ENCODE measurements at places on chromosomes 16 and 17.

DNA sequence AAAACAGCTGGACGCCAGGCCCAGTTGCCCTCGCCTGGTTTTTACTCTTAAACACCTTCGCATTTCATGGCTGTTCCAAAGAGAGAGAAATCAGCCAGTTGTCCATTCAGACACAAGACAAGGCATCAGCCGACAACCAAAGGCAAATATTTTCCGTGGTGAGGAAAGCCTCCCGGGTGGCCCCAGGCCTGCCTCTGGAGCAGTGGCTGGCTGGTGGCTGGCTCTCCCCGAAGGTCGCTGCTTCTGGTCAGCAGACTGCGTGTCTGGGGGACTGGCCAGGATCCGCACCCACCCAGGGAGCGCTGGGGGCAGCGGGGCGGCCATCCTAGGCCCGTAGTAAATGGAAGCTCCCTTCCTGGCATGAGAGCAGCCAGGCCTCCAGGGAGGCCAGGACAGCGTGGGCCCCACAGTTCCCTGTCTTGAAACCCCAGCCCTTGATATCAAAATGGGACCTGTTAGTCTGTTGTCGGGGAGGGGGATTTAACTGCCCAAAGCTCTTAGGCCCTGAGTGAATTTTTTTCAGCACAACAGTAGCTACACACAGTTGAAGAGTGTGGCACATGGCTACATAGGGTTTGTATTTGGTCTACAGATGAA lies 57.7 kb downstream of the SREBF1 start:
- no peak for DNase-seq

DNA sequence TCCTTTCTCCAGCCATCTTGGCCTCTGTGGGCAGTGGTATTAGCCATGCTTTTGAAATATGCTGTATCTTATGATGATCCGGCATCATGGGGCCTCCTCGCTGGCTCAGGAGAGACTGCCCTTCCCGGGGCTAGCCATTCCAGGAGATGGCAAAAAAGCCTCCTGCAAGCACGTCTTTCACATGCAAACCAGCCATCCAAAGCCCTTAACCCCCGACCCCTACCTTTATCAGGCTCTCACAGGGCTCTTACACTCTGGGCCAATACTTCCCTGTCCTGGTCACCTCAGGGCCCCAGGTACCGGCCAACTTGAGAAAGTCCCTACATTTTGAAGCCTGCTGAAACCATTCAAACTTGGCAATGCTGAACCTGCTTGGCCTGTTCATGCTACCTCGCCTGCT lies 36.4 kb downstream of the MYH13 start:
- DNase-seq: no peak

DNA sequence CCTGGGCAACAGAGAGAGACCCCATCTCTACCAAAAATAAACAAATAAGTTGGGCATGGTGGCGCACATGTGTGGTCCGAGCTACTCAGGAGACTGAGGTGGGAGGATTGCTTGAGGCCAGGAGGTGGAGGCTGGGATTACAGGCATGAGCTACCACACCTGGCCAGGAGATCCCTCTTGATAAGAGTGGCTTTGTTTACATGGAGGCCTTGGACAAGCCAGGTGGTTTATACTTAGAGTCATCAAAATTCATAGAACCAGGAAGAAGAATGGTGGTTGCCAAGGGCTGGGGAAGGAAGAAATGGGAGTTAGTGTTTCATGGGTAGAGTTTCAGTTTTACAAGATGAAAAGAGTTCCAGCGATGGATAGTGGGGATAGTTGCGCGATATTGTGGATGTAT lies 8.8 kb upstream of the ZFP1 start:
- DNase-seq: no peak

DNA sequence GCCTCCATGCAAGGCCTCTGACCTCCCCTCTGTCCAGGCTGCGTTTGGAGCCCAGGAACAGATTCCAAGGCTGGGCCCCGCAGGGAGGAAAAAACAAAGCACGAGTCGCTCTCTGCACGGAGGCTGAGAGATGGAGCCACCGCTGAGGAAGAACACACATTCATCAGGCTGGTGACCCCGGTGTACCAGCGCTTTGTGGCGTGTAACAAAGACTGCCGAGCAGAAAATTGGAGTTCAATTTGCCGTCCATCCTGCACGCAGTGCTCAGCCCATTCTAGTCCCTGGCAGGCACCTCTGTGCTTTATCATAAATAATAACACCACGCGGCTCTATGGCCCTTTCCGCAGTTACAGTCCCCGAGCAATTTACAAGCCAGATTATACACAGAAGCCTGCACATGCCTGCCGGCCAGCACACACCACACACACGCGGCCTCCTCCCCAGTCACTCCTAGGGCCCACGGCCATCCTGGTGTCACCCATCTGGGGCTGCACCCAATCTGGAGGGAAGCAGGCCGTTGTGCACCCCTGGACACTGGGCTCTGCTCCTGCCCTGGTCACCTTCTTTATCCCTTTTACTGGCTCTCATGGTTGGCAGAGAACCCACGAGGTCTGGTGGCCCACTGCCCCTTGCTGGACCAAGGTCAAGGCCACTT lies 124.4 kb downstream of the SDK2 start:
- DNase-seq: no peak

- DNase-seq: no peak
These were observed 210.6 kb downstream of the MAP2K4 start for GRCh38 chr17:12231355-12231682.

DNA sequence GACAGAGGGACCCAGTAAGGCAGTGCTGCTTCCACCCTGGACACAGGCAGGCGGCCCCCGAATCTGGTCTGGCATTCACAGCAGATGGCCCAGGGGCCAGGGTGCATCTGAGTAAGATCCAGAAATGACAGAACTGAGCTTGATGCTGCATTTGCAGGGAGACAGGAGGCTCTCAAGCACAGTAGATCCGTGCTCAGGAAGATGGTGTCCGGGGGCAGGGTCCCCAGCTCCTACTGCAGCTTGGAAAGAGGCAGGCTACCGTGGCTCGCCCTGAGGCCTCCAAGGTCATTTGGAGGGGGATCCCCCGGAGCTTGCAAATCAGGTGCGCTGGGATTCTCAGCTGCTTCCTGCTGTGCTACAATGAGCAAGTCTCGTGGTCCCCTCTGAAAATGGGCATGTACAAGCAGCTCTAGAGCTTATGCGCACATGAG lies 2.2 kb downstream of the C16orf95 start:
- no peak for DNase-seq

GRCh38 chr17:76088041-76088867 lies 9.3 kb downstream of the ZACN start:
- DNase-seq: no peak

GRCh38 chr17:82291582-82292250 lies 18.2 kb upstream of the CSNK1D start:
- no peak for DNase-seq

DNA sequence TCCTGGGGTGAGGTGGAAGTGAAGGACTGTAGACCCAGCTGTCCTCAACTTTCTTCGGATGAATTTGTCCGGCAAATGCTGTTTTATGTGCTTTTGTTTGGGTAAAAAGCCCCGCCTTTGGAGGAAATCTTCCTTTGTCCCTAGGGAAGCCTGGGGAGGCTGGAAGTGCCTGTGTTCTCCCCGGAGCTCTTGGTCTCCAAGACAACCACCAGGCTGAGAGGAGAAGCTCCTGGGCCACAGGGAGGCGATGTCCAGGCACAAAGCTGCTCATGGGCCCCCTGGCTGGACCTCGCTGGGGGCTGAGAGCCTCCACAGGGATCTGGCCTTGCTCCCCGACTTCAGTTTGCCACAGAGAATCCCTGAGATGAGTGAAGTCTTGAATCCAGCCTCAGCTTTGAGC lies 293.1 kb upstream of the N4BP1 start:
- no peak for DNase-seq

DNA sequence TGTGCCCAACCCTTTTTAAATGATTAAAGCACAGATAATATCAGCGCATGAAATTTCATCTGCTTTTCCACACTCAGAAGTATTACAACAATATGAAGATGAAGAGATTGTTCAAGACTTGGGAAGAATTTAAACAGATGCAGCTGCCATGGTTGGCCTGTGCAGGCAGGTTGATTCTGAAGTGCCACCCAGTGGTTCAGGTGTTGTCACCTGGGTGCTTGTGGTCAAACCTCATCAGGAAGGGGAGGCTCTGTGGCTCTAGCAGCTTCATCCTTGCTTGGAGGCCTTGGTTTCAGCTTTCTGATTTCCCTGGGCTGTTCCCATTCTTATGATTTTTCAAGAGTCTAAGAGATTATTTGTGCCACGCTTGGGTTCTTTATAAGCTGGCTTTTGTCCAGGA lies 22.2 kb upstream of the CLEC18C start:
- DNase-seq: no peak

DNA sequence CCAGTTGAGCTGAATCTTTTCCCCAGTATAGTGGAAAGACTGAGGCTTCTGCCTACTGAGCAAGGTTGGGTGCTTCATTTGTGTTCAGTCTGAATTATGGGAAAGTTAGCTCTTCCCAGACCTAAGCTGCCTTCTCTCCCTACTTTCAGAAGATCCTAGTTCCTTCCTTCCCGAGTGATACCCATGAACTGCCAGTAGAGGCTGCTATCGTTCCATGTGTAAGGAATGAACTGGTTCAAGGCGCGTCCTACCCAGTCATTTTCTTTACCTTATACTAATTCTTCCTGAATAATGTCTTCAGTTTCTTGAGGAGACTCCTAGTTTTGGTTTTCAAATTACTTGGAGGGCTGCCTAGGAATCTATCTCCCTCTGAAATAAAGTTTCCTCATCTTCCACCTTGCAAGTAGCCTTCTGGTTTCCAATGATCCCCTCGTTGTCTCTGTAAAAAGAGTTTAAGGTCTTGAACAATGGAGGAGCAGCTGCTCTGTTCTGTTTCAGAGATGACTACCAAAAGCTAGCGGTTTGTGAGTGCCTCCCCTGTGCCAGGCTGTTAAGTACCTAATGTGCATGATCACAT lies 934 bp upstream of the AOC2 start:
- peak; percentile 11 for DNase-seq

- no peak for DNase-seq
These were observed 26.8 kb downstream of the GP2 start for GRCh38 chr16:20300312-20301097.

DNA sequence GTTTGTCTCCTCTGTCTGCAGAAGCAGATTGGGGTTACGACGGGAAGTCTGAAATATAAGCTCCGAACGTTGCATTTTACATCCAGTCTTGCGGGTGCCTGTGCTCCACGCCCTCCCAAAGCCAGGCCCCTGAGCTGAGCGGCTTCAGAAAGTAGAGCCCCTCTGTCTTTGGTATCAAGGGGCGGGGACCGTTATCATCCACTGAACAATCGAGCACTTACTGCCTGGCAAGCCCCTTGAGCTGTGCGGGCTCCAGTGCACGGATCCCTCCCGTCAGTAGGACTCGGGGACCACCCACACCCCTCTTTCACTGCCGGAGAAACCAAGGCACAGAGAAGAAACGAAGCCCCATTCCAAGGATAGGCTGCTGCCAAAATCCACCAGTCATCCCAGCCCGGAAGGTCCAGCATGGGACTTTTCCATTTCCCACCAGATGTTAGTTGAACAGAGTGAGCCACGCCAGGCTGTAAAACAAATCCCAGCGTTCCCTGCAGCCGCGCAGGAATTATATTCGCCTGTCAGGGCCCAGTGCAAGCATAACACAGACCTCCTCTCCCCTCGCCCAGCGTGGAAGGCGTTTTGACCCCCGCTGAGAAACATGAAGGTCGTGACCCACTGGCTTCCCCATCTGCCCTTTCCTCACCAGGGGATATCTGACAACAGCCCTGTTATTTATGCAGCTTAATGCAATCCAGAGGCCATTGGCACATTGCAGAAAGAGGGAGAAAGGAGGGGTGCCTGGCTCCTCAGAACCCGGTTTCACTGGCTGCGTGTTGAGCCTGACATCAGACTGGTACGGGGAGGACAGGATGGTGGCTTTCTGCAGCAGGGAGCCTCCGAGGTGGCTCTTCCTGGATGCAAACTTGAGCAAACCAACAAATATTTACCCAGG lies 212.2 kb upstream of the FOXF1 start:
- no peak for DNase-seq

DNA sequence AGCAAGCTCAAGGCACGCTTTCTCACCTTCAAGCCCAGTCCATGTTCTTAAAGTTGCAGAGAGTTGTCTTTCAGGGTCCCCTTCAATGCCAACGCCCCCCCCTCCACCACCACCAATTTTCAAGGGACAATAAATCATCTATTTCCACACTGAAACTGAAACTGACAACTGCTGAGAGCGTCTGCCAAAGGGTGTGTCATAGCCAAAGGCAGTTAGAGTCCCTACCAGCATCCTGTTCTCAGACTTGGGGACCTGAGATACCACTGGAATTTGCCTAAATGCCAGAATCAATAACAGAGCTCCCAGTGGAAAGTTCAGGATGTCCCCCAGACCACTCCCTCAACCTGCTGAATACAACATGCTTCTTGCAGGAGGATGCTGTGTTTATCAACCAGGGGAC lies 133.2 kb upstream of the SOX9 start:
- DNase-seq: no peak

DNA sequence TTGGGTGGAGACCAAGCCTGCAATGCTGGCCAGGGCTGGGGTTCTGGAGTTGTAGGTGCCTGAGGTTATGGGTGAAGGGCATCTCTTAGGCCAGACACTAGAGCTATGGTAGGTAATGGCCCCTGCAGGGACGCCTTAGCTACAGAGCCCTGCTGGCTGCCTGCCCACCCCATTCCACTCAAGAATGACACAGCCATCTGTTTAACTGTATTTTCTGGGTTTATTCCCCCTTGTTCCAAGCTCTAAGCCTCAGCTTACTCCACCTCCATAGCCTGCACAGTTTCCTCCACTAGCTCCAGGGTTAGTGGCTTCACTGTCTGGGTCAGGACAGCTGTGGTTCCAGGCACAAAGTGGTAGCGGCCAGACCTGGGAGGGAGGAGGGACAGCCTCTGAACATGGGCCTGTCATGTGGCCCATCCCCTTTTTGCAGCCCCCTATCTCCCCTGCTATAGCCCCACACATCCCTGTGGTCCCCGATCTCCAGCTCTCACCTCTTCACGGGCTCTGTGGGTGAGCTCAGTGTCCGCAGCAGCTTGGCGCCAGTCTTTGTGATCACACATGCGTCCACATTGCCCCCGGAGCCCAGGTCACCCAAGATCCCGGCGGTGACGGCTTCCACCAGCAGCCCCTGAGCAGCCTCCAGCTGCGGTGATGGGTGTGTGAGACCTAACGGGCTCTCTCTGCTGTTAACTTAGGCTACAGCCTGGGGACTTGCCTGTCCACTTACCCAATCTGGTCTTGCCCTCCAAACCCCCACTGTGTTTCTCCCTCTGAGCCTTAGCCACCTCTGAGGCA lies 2.1 kb downstream of the PSMB10 start:
- DNase-seq: no peak

DNA sequence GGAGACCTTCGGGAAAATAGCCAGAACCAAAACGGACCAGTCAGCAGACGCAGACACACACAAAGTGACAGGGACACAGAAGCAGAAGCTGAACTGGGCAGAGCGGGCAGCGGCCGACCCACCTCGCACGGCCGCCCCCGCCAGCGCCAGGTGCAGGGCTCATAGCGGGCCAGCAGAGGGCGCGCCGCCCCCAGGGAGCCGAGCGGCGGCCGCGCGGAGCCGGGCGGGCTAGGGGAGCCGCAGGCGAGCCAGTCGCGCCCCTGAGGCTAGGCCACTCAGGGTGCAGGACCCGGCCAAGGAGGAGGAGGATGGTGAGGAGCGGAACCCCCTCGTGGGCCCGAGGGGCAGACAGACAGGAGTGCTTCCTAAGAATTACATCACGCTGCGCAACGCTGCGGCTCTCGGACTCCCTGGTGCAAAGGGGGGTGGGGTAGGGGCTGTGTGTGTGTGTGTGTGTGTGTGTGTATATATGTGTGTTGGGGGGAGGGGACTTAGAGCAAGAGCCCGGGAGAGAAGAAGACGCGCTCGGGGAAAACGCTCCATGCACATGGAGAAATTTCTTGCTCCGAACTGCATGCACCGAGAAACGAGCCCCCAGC lies 913 bp upstream of the NOG start:
- DNase-seq: peak; percentile 57

- DNase-seq: no peak
These were observed 6.0 kb downstream of the BPTF start for GRCh38 chr17:67831268-67831667.

Data from stimulated activated naive CD4-positive, alpha-beta T cell (primary cell).